ENCODE measurements at places on chromosomes 1 and 21.

- no peak for DNase-seq
Measured at GRCh38 chr1:81125672-81126071, 675.1 kb upstream of the ADGRL2 start.

GRCh38 chr1:193540511-193540910, 354.1 kb upstream of the B3GALT2 start:
- peak; percentile 35 for DNase-seq

- DNase-seq = no peak
Measured at GRCh38 chr1:169078163-169078883, 28.2 kb upstream of the ATP1B1 start.

DNA sequence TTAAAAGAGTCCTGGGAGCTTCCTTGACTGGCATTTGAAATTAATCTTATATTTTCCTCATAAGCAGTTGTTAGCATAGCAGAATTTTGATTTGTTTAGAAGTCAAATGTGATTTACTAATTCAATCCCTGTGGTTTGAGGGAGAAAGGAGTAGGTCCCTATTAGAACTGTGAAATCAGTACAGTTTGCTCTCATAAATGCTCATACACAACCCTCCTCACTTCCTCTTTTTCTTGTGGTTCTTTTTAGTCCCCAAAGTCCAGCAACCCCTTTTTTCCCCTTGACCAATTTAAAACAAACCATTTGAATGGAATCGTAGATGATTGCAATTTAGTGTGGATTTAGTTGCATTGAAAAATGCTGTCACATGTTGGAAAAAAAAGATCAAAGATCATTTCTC, 9.2 kb upstream of the IFI44 start:
- DNase-seq = no peak

- no peak for DNase-seq
Measured at GRCh38 chr1:201504179-201504631, 2.7 kb downstream of the CSRP1 start.

- DNase-seq = no peak
Measured at GRCh38 chr1:8083739-8084484, 57.8 kb upstream of the ERRFI1 start.

DNA sequence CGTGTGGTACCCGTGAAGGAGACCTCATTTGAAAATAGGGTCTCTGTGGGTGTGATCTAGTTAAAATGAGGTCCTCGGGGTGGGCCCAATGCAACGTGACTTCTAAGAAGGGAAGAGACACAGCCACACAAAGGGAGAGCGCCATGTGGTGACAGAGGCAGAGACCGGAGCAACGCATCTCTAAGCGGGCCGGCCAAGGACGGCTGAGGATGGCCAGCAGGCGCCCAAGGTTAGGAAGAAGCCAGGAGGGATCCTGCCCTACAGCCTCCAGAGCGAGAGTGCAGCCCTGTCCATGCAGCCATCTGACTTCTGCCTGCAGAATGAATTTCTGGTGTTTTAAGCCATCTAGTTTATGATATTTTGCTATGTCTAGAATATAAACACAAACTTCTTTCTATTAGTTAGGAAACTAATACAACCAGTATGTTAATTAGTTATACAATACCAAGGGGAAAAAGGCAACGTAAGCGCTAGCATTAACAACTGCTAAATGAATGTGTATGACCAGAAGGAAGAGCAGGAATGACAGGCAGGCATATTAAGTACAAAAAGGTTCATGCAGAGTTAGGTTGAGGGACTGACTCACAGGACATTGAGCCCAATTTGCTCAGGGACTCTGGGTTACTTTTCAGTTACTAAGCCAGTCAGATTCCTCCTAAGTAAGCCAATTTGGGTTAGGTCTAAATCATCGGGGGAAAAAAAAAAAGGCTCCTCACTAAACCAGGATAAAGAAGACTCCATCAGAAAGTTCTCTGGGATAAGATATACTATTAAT, 4.1 kb downstream of the CEP104 start:
- no peak for DNase-seq

GRCh38 chr1:77370583-77371306, 88.9 kb downstream of the AK5 start:
- peak; percentile 3 for DNase-seq

DNA sequence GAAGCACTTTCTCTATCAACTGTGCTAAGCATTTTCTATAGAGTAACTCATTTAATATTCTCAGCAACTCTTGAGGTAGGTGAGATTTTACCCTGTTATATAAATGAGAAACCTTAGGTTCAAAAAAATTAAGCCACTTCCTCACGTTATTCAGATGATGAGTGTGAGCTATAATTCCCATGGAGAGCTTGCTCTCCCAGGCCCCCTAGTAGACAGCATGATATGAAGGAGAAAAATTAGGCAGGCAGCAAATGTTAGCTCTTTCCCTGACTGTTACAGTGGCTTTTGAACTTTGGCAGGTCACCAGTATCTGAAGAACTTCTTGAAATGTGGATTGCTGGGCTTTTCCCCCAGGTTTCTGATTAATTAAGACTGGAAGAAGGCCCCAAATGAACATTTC, 753.1 kb downstream of the NCAM2 start:
- DNase-seq = no peak

DNA sequence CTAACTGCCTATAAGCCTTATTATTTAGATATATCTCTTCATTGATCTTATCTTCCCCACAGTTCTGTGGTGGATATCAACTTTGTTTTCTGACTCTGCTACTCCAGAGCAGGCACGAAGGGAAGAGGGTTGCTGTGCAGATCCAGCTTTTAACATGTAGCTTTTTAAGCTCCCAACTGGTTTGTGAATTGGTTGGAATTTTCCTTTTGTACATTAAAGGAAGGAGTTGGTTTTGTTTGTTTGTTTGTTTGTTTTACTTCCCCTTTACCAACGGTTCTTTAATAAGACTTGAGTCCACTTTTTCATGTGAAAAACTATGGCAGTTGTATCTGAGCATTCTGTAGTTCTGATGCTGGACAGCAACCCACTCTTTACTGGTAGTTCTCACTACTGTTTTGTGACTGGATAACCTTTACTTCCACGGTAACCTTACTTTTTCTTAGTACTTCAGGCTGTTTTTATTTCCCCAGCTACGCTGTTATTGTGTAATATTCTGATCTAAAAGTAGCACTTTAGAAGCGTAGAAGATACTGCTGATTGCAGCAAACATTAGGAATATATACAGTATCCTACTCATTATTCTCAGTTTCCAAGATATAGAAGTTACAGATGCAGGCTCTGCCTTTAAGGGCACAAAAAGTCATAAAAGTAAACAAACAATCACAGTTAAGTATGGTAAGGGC, 1.6 kb downstream of the GNPAT start:
- DNase-seq = peak; percentile 6

DNA sequence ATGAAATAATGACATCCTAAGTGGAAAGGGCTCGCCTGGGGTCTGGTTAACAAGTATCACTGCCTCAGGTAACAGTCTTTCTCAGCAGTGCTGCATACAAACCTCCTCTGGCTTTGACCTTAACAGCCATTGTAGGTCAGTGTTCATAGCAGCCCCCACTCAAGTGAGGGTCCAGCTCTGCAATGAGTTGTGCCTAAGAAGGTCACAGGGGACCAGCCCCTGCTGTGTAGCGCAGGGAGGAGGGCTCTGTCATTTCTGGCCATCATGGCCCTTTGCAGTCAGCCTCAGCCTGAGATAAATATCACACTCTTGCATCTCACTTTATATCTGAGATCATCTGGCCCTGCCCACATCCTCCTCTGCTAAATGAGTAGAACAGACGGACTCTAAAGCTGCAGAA, 18.1 kb upstream of the MYSM1 start:
- DNase-seq = peak; percentile 61
